ENCODE measurements at places on chromosomes 12 and 14.

GRCh38 chr12:64660237-64661018, 50.1 kb downstream of the RASSF3 start:
- no peak for DNase-seq

DNA sequence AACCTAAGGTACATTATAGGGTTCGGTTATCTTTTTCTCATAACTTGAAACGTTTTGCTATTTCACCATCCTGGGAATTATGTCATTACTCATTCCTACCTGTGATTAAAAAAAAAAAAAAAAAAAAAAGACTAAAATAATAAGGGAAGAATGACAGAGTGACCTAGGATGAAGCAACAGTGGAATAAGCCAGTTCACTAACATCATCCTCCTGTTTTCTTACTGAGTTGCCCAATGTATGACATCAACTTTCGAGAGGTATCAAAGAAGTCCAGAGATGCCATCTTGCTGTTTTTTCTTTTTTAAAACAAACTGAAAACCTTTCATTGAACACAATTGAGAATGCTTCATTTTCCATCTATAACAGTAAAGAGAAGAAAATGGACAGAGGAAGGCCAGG, 42.8 kb downstream of the AMN start:
- no peak for DNase-seq

DNA sequence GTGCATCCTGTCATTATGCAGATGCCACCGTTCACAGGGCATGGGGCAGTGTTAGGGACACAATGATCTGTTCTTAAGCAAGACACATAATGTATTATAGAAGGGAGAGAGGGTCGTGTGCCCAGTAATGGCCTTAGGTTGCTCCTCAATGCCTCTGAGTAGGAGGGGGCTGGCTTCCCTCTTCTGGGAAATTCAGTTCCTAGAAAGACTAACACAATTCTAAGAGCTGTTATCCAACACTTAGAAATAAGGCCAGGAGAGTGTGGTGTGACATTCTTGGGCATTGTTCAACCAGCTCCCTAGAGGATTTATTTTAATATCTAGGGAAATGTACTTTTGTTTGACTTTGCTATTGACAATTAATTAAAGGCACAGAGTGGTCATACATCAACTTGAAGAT, 118.5 kb downstream of the ADCK1 start:
- no peak for DNase-seq

- DNase-seq: no peak
These were observed 41.9 kb upstream of the INF2 start for GRCh38 chr14:104647467-104648043.

DNA sequence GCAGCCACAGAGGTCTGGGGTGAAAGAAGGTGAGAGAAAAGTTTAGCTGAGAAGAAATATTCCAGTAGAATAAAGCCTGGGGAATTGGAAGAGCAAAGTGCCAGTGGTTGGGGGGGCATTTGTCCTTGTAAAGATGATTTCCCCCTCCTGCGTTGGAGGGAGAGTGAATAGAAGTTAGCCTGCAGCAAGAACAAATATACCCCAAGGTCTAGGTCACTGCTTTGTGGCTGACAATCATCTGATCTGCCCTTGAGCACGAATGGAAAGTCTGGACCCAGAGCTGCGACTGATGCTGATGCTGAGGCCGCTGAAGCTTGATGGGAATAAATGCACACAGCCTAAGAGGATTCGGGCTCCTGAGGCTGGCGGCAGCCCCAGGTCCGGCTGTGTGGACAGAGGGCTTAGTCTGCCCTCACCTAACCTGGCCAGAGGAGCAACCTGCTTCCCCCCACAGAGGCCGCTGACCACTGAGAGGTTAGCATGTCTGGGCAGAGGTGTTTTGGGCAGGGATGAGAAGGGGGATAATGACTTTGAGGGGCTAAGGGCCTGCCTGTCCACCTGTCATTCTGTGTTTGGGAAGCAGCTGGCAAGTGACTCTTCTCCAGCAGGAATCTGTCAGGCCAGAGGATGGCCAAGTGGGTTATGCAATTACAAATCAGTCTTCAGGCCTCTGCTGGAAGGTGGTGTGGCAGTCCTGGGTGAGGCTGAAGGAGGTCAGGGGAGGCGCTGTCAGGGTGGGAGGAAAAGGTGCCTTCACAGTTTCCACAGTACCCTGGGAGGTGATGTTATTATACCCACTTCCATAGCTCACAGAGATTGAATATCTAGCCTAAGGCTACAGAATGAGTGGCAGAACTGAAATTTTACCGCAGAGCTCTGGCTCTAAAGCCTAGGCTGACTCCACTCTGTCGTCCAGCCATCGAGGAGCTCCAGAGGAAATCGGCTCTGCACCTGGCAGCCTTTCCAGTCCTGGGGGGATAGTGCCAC, 11.7 kb downstream of the TUBA1C start:
- no peak for DNase-seq

DNA sequence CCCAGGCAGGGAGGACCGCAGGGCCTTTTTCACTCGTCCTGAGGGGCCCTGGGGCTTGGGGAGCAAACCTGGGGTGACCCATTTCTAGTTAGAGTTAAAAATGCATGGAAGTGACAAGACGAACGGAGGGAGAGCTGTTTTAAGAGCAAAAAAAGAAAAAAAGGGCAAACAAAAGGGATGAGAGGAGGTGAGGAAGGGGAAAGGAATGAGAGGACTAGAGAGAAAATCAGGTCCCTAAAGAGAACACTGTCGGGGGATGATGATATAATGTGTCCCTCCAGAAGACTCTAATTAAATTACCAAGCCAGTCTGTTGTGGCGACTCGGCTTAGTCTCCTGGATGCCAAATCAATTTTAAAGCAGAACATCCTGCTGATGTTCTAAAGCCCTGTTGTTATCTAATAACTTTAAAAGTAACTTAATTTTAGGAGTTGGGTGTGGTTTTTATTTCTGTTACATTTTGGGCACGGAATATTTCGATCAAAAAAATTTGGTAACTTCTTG, 1.1 kb downstream of the ANO6 start:
- DNase-seq: peak; percentile 22

- peak; percentile 96 for DNase-seq
These were observed 124.4 kb upstream of the KRR1 start for GRCh38 chr12:75635606-75636444.

- DNase-seq: peak; percentile 67
These were observed 166.1 kb upstream of the CCND2 start for GRCh38 chr12:4107436-4107878.

DNA sequence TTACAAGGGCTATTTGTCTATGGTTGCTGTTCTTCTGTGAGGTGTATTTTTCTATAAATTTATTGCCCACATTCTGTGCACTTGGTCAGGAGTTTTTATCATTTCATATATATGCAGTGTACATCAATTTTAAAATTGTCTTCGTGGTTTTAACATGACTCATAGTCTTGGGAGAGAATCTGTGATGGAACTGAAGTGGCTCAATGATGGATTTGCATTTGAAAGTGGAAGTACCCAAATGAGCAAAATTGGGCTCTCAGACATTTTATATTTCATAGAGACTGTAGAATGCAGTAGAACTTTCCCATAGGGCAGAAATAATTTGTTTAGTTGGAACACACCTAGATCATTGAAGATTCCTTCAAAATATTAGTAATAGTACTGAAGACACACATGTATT, 1.9 kb upstream of the SCFD1 start:
- peak; percentile 62 for DNase-seq

DNA sequence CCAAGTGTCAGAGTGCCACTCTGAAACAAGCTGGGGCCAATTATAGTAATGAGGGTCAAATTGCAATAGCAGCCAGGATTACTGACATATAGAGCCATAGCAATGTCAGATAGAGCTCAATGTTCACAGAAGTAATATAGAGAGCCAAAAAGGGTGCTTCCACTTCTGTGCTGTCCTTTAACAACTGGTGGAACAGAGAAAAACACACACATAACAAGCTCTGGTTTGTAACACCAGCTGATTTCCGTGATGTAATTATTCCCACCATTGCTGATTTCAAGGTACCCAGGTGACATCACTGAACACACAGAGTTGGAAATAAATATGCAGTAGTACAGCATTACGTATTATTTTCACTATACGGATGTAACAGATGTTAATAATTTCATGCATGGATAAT, 3.0 kb upstream of the CLEC2B start:
- no peak for DNase-seq

- no peak for DNase-seq
These were observed 24.2 kb upstream of the SNRPF start for GRCh38 chr12:95834572-95834971.

- no peak for DNase-seq
These were observed 5.4 kb downstream of the ZC3H14 start for GRCh38 chr14:88568196-88568595.

GRCh38 chr12:80498059-80498728, 54.2 kb downstream of the PTPRQ start:
- DNase-seq: no peak

DNA sequence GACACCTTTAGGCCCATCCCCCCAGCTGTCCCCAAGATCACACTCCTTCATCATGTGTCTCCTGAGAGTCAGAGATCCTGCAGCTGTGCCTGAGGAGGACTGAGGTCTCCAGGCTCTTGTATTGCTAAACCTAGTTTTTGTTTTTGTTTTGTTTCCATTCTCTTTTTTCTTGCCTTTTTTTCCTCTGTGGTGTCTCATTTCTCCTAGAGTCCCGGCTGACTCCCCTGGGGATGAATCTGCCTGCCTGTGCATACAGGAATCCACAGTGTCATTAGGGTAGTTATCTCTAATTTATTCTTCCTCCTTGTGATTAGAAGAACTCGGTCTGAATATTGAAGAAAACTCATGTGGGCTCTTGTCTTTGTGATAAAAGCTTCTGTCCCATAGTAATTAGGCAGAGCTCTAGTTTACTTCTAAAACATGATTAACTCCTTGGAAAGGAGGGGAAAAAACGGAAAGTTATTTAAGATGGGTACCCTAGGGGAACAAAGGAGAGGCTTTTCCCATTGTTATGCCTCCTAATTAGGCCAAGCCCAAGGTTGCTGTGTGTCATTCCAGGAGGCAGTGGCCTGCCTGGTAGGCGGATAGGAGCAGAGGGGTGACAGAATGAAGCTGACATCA, 343.2 kb downstream of the ZFP36L1 start:
- no peak for DNase-seq

GRCh38 chr14:73007835-73008234, 19.1 kb downstream of the ZFYVE1 start:
- no peak for DNase-seq

DNA sequence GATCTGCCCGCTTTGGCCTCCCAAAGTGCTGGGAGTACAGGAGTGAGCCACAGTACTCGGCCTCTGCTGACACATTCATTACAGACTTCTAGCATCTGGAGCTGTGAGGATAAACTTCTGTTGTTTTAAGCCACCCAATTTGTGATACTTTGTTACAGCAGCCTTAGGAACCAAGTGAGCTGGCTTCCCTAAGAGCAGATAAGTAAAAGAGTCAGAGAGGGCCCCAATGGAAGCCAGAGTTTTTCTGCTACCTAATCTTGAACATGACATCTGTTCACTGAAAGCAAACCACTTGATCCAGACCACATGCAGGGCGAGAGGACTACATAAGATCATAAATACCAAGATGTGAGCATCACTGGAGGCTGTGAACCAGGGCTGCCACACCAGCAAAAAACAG, 3.7 kb upstream of the MAPKAPK5 start:
- no peak for DNase-seq

GRCh38 chr14:76901171-76902055, 75.2 kb downstream of the LRRC74A start:
- no peak for DNase-seq

- no peak for DNase-seq
These were observed 12.0 kb upstream of the TTC5 start for GRCh38 chr14:20317720-20318119.

GRCh38 chr14:56002876-56003625, 115.2 kb upstream of the PELI2 start:
- DNase-seq: no peak

GRCh38 chr12:120412421-120412820, 25.5 kb upstream of the COX6A1 start:
- peak; percentile 31 for DNase-seq
